ENCODE measurements at places on chromosomes 13 and 19. TPM values are rescaled to one million over a fixed set of nuclear protein-coding genes. Genes with fewer than 3 reads are reported as not detected.

DNA sequence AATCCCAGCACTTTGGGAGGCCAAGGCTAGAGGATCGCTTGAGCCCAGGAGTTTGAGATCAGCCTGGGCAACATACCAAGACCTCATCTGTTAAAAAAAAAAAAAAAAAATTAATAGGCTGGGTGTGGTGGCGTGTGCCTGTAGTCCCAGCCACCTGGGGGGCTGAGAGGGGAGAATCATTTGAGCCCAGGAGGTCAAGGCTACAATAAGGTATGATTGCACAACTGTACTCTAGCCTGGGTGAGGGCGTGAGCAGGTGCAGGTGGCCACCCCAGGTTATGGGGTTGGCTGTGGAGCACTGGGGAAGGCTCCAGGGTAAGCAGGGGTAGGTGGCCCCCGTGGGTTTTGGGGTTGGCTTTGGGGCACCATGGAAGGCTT, 33.9 kb downstream of the MCF2L start:
- DNase-seq, result no peak

Gene APC2
- total RNA-seq, result not detected

DNA sequence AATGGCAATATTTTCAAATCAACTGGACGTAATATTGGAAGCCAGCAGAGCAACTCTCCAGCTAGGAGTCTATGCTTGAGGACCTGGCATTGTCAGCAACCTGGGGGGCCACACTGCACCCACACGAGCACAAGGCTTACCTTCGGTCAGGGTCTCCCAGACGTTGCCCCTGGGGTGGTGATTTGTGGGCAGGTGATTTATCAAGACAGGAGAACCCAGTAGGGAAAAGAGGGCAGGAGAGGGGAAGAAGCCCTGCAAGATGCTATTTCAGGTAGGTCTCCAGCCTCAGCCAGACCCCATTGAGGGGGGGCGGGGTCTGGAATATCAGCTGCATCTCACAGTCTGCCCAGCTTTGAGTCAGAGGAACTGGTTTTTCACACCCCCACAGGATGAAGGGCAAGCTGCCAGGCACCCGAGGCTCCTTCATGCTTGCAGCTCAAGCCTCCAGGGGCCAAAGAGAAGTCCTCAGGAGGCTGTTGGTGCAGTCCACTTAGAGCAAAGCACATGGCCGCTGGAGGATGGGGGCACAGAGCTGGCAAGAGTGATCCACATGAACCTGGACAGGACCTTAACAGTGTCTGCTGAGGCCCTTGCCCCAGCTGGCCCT, 80.9 kb upstream of the UQCRFS1 start:
- no peak for DNase-seq

DNA sequence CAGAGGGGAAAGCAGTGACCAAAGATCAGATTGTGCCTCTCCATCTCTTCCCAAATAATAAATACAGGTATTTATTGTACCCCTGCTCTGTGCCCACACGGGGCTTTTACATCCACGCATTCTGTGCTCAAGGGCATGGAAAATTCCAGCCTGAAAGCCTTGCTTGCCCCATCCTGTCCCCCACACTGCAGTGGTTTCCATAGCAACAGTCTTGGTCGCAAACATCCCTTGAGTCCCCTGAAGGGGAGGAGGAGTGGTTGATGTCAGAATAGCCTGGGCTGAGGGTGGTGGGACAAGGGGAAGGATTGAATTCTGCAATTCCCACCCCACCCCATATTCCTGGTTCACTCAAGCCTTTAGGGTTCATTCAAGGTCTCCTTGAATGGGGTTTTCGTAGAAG, 41.0 kb upstream of the USP29 start:
- DNase-seq, result no peak

Gene ZNF552
- total RNA-seq, result 9.0 TPM

Gene PSG3
- total RNA-seq, result not detected

DNA sequence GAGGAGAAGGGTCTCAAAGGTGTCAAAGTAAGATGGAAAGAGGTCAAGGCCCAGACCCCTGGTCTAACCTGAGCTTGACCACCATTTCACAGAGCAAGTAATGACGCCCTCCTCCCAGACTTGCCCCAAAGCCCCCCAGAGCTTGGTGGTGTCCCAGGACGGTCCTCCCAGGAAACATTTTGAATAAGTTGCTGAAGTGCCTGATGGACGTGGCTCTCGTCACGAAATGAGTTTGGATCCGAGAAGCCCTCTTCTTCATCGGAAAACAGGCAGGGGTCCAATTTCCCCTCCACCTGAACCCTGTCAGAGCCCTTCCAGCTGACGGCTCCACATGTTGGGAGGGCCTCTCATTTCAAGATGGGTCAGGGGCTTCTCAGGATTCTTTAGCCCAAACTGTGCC, 54.5 kb upstream of the TPM4 start:
- DNase-seq, result no peak

DNA sequence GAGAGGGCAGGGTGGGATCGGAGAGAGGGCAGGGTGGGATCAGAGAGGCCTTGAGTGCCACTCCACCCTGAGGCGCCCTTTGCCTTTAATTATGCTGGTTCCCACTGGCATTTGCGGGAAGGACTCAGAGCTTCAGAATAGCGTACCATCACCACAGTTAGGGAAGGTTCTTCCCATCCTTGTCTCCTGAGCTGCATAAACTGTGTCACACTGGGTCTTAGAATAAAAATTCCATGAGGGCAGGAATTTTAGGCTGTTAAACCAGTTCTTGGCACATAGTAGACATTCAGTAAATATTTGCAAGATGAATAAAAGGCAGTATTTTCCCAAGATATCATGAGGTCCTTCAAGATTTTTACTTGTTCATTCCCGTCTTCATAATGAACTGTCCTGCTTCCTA, 24.4 kb downstream of the PPP2R1A start:
- no peak for DNase-seq

Gene GPC5
- 0.74 TPM for total RNA-seq

GRCh38 chr19:17002455-17002854, 24.2 kb downstream of the CPAMD8 start:
- no peak for DNase-seq

DNA sequence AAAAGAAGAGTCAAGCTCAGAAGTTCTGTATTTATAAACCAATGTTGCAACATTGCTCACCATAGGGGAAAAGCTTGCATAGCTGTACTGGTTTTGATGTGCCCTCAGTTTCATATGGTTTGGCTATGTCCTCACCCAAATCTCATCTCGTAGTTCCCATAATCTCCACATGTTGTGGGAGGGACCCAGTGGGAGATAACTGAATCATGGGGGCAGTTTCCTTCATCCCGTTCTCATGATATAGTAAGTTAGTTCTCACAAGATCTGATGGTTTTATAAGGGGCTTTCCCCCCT, 73.9 kb downstream of the TNFRSF19 start:
- DNase-seq, result no peak

Gene SIGLEC9
- 21.0 TPM for total RNA-seq
